Hypothalamus (tissue), 51 donors: ENCODE measurements at places on chromosomes 5 and 9.

DNA sequence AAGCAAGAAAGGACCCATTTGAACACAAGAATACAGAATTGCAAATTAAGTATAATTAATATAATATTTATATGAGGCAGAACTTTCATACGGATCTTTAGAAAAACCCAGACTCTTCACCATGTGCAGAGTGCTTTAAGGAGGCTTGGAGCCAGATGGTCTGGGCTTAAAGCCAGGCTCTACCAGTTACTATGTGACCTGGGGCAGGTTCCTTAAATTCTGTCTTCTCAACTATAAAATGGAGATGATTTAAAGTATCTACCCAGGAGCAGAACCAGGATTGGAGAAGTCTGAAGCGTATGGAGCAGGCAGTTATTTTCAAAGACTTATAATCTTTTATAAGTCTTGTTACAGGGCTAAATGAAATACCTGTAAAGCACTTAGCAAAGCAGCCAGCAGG is 202.1 kb downstream of the TSSK1B start:
- no peak for DNase-seq

GRCh38 chr5:167813389-167813788 is 478.1 kb upstream of the WWC1 start:
- DNase-seq = no peak

GRCh38 chr5:146660376-146660960 is 144.5 kb upstream of the GPR151 start:
- no peak for DNase-seq

GRCh38 chr9:123883634-123884033 is 46.3 kb downstream of the DENND1A start:
- no peak for DNase-seq

DNA sequence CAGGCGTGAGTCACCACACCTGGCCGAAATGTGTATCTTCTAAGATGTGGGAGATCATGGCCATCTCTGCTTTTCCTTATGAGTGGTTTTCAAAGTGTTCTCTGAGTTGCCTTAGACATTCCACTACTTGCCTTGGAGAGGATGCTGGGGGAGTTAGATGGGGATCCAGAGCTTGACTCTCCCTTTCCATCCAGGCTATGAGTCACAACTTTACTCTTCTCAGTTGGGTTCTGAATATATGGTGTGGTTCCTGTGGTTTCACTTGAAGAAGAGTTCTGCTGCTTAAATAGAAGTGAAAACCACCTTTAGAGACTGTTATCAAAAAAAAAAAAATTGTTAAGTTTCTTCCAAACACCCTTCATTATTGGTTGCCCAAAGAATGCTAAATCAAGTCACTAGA is 217.6 kb downstream of the ZNF608 start:
- DNase-seq = no peak

GRCh38 chr5:111392181-111392580 is 120.2 kb downstream of the STARD4 start:
- no peak for DNase-seq

DNA sequence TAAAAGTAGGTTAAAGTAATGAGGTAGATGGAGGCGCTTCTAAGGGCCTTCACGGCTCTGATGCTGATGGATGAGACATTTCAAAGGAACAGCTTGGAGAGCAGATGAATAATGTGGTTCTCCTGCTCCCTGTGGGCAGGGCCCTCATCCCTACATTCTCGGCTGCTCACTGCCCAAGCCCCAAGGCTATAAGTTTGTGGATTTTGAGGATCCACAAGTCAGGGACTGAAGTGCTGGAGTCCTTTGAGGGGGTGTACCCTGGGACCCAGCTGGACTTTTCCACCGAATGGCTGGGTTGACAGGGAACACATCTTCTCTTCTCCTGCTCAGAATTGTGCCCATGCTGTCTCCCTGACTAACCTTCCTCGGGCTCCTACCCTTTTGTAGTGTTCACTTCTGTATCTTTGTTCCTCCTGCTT is 21.4 kb upstream of the CXCL14 start:
- DNase-seq = no peak

- no peak for DNase-seq
Observed at GRCh38 chr9:121902461-121903135, 190.5 kb downstream of the TTLL11 start.

DNA sequence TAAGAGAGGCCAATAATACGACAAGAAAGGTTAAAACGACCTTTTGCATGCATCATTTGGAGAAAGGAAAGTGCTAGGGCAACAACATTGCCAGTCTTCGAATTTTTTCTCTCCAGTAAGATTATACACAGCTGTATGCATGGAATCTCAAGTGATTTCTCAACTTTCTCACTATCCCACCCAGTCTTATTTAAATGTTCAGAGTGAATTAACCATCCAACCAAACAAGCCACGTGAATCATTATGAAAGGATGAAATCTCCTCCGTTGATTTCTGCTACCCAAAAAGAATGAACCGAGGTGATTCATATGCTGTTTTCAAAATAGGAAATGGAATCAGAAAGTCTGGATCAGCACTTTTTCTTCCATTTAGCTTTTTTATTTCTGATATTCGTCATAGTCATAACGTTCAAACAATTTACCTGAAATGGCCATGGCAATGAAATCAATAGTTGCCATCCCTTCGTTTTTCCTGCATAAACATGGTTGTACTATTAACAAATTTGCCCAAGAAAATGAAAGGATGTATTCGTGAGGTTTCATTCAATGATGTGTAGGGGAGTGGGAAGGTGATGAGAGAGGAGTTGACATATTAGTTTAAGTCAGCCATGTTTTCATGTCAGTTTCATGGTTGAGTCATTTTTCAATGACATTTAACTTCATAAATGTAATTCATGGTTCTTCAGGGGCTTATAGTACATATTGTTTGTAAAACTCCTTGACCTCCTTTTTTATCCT is 170.9 kb upstream of the WWC1 start:
- DNase-seq = no peak

GRCh38 chr9:37061768-37062167 is 27.7 kb upstream of the PAX5 start:
- no peak for DNase-seq

DNA sequence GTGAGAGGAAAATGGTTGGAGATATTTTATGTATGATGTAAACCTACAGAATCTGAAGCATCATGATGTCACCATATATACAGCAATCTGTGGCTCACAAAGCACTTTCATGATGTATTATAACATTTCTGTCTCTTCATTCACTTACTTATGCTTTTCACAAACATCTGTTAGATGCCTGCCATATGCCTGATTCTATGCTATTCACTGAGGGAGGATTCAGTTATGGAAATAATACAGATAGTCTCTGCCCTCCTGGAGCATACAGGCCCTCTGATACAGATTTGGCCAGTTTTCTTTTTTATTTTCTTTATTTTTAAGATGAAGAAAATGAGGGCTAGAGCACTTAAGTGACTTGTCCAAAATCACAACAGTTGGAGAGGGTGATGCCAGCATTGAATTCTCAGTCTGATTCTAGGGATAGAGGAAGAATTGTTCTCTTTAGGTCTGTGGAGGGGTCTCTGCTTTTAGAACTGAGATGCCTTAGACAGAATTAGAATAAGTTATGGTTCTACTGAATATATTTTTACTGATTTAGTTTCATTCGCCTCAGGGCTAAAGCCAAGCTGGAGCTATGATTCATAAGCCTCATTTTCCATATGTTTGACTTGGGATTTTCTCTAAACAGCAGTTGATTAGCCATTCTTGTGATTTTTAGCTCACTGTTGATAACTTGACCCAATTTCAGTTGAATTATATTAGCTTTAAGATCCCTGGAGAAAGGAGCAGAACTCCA is 636.4 kb downstream of the PRELID2 start:
- DNase-seq = no peak

DNA sequence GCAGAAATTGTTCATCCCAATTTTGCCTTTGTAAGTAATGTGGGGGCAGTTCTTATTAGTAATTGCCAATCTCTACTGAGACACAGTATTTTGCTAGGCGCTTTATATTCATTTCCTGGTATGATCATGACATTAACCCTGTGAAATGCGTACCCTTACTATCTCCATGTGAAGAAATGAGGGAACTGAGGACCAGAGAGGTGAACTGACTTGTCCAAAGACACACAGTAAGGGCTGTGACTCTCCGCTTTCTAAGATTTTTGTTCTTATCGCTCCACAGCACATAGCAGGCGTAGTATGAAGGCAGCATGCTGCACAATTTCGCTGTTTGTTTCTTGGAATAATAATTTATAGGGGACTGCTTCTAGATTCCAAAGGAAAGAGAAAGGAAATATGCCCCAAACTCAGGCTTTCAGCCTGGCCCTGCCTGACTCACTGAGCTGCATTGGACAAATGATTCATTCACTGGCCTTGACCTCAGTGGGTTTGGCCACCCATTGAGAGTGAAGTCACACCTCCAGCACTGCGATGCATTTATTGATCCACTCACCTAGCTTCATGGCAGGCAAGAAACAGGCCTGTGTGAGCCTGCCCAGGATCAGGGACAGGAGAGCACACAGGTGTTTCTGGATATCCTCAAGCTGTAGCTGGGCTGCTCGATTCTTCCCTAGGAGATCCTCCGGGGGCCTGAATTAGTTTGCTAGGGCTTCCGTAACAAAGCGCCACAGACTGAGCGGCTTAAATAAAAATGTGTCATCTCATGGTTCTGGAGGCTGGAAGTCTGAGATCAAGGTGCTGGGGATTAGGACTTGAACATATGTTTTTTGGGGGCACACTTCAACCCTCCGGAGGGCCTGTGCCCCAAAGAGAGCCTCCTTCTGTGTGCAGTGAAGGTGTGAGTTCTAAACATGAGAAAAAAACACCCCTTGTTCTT is 7.2 kb upstream of the DUSP1 start:
- DNase-seq = no peak

DNA sequence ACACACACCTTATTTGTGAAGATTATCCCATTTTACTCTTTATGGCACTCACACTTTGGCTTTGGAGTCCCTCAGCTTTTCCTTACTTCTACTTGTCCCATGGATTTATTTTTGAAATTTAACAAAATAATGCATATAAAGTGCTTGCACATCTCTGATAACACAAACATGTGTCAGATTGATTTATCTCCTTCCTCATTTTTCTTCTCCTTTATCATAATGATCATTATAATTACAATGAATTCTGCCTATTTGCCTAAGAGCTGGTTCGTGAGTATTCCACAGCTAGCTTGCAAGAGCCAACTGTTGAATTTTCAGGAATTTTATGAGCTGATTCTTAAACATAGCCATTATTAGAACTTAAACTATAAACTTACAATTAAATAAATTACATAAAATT is 347.7 kb downstream of the CHSY3 start:
- no peak for DNase-seq

DNA sequence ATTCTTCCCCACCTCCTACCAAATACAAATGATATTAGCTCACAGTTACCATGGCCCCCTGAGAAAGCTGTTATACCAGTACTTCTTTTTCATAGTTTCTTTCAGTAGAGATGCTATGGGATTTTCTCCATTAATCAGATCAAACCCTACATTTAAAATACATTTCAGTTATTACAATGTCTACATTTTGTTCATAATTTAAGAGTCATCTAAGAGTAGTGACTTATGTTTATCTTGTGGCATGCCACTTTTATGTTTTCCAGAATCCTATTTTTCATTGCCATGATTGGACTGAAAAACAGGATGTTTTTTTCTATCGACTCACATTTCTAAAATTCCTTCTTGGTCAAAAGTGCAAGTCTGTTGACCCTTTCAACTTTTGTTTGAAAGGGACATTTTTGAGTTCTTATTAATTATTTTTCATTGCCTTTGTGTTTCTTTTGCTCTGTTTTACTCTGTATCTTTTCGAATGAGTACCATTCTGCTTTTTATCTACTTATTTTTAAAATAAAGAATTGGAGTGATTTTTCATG is 77.4 kb upstream of the ANXA1 start:
- no peak for DNase-seq

DNA sequence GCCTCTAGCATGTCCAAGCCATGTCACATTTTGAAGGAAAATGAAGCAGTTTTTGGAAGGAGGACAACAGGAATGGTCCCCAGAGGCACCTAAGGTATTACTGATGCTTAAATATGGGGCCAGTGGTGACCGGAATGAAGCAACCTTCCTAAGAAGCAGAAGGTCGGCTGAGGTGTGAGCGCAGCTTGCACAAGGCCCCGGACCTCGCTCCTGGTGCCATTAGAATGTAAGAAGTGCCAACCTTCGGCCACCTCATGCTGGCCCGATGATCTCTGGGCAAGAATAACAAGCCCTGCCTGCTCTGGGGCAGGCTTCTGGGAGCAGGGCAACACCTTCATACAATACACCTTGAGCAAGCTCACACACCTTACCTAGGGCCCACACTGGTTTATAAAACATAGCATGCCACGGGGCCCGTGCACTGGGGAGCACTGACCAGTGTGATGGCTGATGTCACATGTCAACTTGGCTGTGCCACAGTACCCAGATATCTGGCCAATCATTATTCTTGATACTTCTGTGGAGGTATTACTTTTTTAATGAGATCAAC is 21.9 kb downstream of the SEMA4D start:
- no peak for DNase-seq

GRCh38 chr9:80561526-80561925 is 989.8 kb downstream of the TLE4 start:
- no peak for DNase-seq

GRCh38 chr5:99544356-99544755 is 615.5 kb upstream of the CHD1 start:
- no peak for DNase-seq

- no peak for DNase-seq
Observed at GRCh38 chr5:31291323-31291854, 97.9 kb downstream of the CDH6 start.

DNA sequence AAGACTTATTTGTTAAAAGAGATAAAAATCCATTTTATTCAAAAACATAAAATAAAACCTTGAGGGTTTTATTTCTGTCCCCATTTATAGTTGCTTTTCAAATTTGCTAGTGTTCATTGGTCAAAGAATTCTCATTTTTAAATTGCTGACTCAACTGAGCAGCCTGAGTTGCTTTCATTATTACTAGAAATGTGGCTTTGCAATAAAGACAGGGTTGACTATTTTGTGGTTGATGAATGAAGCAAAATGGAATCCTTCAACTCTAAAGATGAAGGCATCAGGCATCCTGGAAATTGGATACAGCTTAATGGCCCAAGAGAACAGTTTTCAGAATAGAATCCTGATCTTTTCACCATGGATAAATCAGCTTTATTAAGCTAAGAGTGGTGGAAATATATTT is 23.9 kb upstream of the PPP3R2 start:
- no peak for DNase-seq

DNA sequence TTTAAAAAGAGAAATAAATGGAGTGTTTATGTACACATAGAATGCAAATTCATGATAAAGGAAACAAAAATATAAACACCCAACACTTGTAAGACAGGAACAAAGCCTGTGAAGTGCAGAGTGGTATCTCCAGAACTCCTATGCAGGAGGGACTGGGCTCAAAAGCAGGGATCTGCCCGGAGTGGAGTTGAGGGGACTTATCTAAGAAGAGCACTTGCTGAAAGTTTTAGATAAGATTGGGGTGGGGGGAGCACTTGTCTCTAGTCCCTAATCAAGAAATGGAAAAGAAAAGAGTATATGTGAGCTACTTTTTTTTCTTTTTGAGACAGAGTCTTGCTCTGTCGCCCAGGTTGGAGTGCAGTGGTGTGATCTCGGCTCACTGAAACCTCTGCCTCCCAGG is 840.4 kb downstream of the MAT2B start:
- DNase-seq = no peak

- no peak for DNase-seq
Observed at GRCh38 chr9:36345103-36345846, 54.8 kb downstream of the RNF38 start.

- peak; percentile 47 for DNase-seq
Observed at GRCh38 chr5:669111-669841, 23.9 kb downstream of the TPPP start.
